Posterior vena cava (tissue), 2 donors: ENCODE measurements at places on chromosomes 16 and 17. TPM values are rescaled to one million over a fixed set of nuclear protein-coding genes. Genes with fewer than 3 reads are reported as not detected.

The OR3A1 gene
- total RNA-seq = not detected

The RNF157 gene
- 1.9 TPM for total RNA-seq

The SLC9A5 gene
- total RNA-seq = 0.57 TPM

The CWC25 gene
- total RNA-seq = 14.9 TPM

The CDH11 gene
- 92.2 TPM for total RNA-seq

The SP2 gene
- 13.0 TPM for total RNA-seq

The KRTAP2-2 gene
- not detected for total RNA-seq

The STX1B gene
- total RNA-seq = 0.95 TPM

The ASPA gene
- 9.7 TPM for total RNA-seq

The TMEM114 gene
- total RNA-seq = not detected

The MGAT5B gene
- total RNA-seq = 0.88 TPM

The ZPBP2 gene
- not detected for total RNA-seq

The MEFV gene
- total RNA-seq = 4.9 TPM

The KRTAP9-4 gene
- not detected for total RNA-seq

The XYLT1 gene
- total RNA-seq = 33.1 TPM

The CD7 gene
- total RNA-seq = 3.0 TPM

The TPPP3 gene
- 8.2 TPM for total RNA-seq

The CDC6 gene
- total RNA-seq = 1.4 TPM

The KRTAP2-3 gene
- not detected for total RNA-seq

The SPATA22 gene
- total RNA-seq = 0.28 TPM

The TMEM220 gene
- total RNA-seq = 15.2 TPM

The DNASE1L2 gene
- total RNA-seq = 0.19 TPM

The NPIPA3 gene
- 7.6 TPM for total RNA-seq

The PPY gene
- not detected for total RNA-seq

The KRT39 gene
- not detected for total RNA-seq

The COA3 gene
- 41.1 TPM for total RNA-seq

The KRTAP1-1 gene
- total RNA-seq = not detected

The SPIRE2 gene
- total RNA-seq = 1.0 TPM

The SEZ6L2 gene
- total RNA-seq = 1.2 TPM

The TUBG1 gene
- total RNA-seq = 32.9 TPM

The KRTAP3-1 gene
- not detected for total RNA-seq

The RSKR gene
- total RNA-seq = 4.7 TPM

The USP43 gene
- 0.10 TPM for total RNA-seq

The MYH8 gene
- not detected for total RNA-seq

The ARHGAP23 gene
- 72.9 TPM for total RNA-seq

The ST6GALNAC2 gene
- 3.0 TPM for total RNA-seq

The MAP2K6 gene
- 7.7 TPM for total RNA-seq

The CHST5 gene
- not detected for total RNA-seq

The ARMC7 gene
- total RNA-seq = 6.4 TPM
